ENCODE measurements at places on chromosomes 7 and 10.

DNA sequence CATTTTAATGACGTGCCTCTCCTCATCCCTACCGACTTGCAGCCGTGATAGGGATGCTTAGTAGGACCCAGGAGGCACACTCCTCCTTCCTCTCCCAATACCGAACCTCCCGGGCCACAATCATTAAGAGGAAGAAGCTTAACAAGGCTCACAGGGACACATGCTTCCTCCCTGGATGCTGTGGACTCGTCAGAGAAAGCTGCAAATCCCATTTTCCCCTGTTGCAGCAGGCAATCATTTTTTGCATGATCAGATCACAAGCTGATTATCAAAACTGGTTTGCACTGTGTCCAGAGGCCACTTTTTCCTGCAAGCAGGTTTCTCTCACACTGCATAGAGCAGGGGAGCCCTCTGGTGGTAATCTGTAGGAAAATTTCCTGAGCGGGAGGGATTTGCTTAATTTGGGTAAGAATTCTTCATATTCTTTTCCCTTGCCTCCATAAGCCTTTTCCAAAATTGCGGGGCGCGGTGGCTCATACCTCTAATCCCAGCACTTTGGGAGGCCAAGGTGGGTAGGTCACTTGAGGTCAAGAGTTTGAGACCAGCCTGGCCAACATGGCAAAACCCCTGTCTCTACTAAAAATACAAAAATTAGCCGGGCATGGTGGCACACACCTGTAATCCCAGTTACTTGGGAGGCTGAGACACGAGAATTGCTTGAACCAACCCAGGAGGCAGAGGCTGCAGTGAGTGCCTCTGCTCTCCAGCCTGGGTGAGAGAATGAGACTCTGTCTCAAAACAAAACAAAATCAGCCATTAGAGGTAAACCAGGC is 16.1 kb upstream of the LAMB4 start:
- peak; percentile 22 for DNase-seq

DNA sequence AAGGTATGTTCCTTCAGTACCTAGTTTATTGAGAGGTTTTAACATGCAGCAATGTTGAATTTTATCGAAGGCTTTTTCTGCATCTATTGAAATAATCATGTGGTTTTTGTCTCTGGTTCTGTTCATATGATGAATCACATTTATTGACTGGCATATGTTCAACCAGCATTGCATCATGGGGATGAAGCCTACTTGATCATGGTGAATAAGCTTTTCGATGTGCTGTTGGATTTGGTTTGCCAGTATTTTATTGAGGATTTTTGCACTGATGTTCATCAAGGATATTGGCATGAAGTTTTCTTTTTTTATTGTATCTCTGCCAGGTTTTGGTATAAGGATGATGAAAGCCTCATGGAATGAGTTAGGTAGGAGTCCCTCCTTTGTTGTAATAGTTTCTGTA is 204.0 kb upstream of the GNAI1 start:
- no peak for DNase-seq

DNA sequence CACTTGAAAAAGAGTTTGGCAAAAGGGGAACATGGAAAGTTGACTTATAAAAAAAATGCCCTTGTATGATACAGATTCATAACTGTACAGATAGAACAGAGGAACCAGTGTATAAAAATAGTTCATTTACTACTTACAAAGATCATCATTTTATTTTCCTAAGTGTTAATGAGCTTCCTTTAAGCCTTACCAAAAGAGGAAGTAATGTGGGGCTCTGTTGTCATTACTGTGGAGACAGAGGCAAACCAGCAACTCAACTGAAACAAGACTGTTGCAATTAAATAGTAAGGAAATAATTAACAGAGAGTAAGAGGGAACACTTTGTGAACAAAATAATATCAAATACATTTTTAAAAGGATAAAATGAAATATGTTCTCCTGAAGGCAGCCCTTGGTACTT is 526.2 kb upstream of the ADARB2 start:
- DNase-seq, result no peak

DNA sequence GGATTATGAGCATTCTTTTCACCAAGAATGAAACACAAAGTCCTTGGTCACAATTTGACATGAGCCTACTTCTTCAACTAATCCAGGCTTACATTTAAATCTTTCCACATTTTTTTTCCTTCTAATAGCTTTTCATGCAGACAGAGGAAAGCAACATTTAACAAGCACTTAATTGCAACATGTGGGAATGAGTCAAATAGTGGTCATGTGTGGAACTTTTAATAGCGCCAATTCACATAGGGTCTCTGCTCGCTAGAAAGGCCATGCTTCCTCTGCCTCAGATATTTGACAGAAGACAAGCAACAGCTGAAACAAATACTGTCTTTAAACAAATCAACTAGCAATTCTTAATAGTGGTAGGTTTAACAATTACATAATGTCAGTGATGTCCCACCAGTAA is 285.9 kb upstream of the ETV1 start:
- DNase-seq, result no peak
